ENCODE measurements at places on chromosomes 3 and 15.
A peak's percentile ranks its signal among the peaks of the same experiment; 100 is the strongest.

- DNase-seq: no peak
- no peaks in the 10 kb centered on the region for H3K36me3 ChIP-seq
- peak overlapping the region; percentile 72 for H3K27ac ChIP-seq
- no peak overlapping the region for H3K4me3 ChIP-seq
- peaks cover 7% of the 10 kb centered on the region for H3K4me1 ChIP-seq
Observed at GRCh38 chr3:150783920-150784746, 21.2 kb upstream of the SIAH2 start.

GRCh38 chr15:71595846-71596553 lies 214.4 kb upstream of the NR2E3 start:
- no peaks in the 10 kb centered on the region for H3K36me3 ChIP-seq
- DNase-seq: no peak
- H3K27me3 ChIP-seq: no peaks in the 10 kb centered on the region
- no peaks in the 10 kb centered on the region for H3K4me1 ChIP-seq
- H3K27ac ChIP-seq: no peak overlapping the region

- no peak for DNase-seq
- no peak overlapping the region for H3K27ac ChIP-seq
- H3K27me3 ChIP-seq: no peaks in the 10 kb centered on the region
- no peak overlapping the region for H3K4me3 ChIP-seq
Observed at GRCh38 chr15:61654918-61655317, 405.3 kb downstream of the VPS13C start.

DNA sequence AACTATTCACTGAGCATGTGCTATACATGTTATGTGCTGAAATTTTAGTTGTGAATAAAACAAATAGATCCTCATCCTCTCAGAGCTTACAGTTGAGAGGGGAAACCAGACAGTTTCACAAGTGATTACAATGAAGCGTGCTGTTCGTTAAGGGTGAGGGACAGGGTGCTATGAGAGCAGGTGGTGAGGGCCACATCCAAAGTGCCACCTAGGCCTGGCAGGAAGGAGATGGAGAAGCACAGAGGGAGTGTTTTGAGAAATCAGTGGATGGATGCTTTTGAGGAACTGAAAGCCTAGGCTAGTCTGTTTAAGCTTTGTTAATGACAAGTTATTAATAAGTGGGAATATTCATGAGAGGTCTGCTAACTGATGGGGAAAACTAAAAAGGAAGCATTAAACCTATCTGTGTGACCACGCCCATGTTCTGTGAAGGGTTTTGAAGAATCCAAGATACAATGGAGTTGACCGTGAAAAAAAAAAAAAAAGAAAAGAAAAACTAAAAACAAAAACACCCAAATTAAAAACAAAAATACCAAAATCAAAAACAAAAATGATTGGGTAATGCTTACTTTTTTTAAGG lies 7.3 kb downstream of the MCTP2 start:
- H3K4me1 ChIP-seq: no peaks in the 10 kb centered on the region
- no peak overlapping the region for H3K27ac ChIP-seq
- no peak overlapping the region for H3K4me3 ChIP-seq
- H3K36me3 ChIP-seq: no peaks in the 10 kb centered on the region
- DNase-seq: no peak

- no peak for DNase-seq
- no peak overlapping the region for H3K4me3 ChIP-seq
- no peaks in the 10 kb centered on the region for H3K27me3 ChIP-seq
- H3K27ac ChIP-seq: no peak overlapping the region
Observed at GRCh38 chr3:172283841-172284357, 164.4 kb downstream of the GHSR start.

DNA sequence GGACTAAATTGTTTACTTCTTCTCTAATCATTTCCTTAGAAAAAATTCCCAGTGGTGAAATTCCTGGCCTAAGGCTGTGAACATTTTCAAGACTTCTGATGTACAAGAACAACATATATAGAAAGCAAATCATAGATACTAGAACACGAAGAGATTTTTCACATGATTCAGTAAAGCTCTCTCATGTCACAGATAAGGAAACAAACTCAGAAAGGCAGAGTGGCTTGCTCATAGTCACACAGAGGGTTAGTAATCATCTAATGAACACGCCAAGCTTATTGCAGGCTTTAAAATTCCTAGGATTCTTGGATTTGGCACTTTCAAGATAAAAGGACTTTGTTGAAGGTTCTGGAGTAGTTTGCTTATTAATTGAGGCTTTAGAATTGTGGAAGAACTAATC lies 26.2 kb downstream of the CRTAP start:
- H3K27ac ChIP-seq: no peak overlapping the region
- H3K36me3 ChIP-seq: peaks cover 26% of the 10 kb centered on the region
- H3K4me1 ChIP-seq: no peaks in the 10 kb centered on the region

- peaks cover 16% of the 10 kb centered on the region for H3K27me3 ChIP-seq
- no peak overlapping the region for H3K27ac ChIP-seq
- peaks cover 33% of the 10 kb centered on the region for H3K4me1 ChIP-seq
- no peaks in the 10 kb centered on the region for H3K36me3 ChIP-seq
Observed at GRCh38 chr3:184563561-184563925, 2.0 kb downstream of the EPHB3 start.

GRCh38 chr3:129683201-129683600 lies 76.7 kb upstream of the PLXND1 start:
- no peak overlapping the region for H3K27ac ChIP-seq
- no peak overlapping the region for H3K4me3 ChIP-seq
- no peaks in the 10 kb centered on the region for H3K27me3 ChIP-seq
- no peaks in the 10 kb centered on the region for H3K36me3 ChIP-seq
- H3K4me1 ChIP-seq: peaks cover 3% of the 10 kb centered on the region

DNA sequence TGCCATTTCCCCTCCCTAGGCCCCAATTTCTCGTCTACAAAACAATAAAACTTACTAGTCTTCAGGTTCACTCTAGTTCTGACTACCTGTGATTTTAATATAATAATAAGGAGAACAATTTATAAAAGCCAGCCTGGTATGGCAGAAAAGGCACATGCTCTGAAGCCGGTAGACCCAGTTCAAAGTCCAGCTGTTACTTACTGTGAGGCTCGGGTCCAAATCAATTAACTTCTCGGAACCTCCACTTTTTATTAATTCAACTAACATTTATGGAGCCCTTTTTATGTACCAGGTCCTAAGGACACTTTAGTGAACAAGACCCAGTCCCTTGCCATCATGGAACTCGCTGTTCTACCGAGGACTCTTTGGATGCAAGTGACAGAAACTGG lies 53.8 kb upstream of the SMAD3 start:
- no peaks in the 10 kb centered on the region for H3K36me3 ChIP-seq
- no peak overlapping the region for H3K27ac ChIP-seq
- peaks cover 19% of the 10 kb centered on the region for H3K4me1 ChIP-seq
- no peaks in the 10 kb centered on the region for H3K27me3 ChIP-seq
- no peak overlapping the region for H3K4me3 ChIP-seq

GRCh38 chr3:101195951-101196713 lies 124.2 kb downstream of the IMPG2 start:
- H3K27ac ChIP-seq: peak overlapping the region; percentile 79
- no peak for DNase-seq
- no peaks in the 10 kb centered on the region for H3K27me3 ChIP-seq

- H3K27me3 ChIP-seq: no peaks in the 10 kb centered on the region
- peaks cover 58% of the 10 kb centered on the region for H3K4me1 ChIP-seq
- no peak overlapping the region for H3K4me3 ChIP-seq
- H3K27ac ChIP-seq: no peak overlapping the region
- no peaks in the 10 kb centered on the region for H3K36me3 ChIP-seq
Observed at GRCh38 chr3:111593666-111594065, 1.5 kb downstream of the ZBED2 start.

- peaks cover 7% of the 10 kb centered on the region for H3K4me1 ChIP-seq
- H3K4me3 ChIP-seq: no peak overlapping the region
- H3K27me3 ChIP-seq: peaks cover 80% of the 10 kb centered on the region
- DNase-seq: peak; percentile 69
- no peaks in the 10 kb centered on the region for H3K36me3 ChIP-seq
Observed at GRCh38 chr3:181712553-181713279, 991 bp downstream of the SOX2 start.

DNA sequence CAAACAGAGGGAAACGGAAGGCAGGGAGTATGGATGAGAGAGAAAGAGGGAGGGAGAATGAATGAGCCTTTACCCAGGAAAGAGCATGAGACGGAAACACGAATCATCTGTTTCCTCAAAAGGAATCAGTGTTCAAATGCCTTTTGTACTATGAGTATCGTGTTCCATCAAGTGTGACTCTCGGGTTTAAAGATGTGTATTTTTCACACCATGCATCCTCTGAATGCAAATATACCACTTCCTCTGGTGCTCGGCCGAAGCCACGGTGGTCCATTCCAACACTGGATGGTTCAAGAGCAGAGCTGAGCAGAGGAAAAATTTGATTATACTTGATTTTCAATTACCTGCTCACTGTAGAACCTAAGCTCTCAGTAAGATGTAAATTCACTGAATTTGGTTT lies 505.1 kb downstream of the MECOM start:
- no peak overlapping the region for H3K4me3 ChIP-seq
- H3K4me1 ChIP-seq: no peaks in the 10 kb centered on the region
- peaks cover 3% of the 10 kb centered on the region for H3K27me3 ChIP-seq
- H3K27ac ChIP-seq: no peak overlapping the region
- H3K36me3 ChIP-seq: no peaks in the 10 kb centered on the region

DNA sequence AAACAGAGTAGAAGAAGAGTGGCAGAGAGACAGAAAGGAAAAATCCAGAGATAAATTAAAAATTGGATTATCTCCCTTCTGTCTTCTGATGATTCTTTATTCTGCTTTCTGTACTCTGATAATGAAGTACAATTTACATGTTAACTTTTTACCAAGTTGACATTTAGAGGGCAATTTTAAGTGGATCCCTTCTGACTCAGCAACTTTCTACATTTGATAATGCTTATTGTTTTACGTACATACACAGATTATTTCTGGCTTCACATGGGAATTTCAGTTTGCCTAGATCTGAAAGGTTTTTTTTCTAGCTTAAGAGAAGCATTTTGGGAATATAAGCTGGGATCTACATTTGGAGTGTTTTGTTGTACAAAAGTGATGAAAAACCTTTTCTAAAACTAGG lies 491.3 kb downstream of the OTOL1 start:
- H3K27me3 ChIP-seq: no peaks in the 10 kb centered on the region
- no peak for DNase-seq
- no peaks in the 10 kb centered on the region for H3K36me3 ChIP-seq
- no peak overlapping the region for H3K27ac ChIP-seq

DNA sequence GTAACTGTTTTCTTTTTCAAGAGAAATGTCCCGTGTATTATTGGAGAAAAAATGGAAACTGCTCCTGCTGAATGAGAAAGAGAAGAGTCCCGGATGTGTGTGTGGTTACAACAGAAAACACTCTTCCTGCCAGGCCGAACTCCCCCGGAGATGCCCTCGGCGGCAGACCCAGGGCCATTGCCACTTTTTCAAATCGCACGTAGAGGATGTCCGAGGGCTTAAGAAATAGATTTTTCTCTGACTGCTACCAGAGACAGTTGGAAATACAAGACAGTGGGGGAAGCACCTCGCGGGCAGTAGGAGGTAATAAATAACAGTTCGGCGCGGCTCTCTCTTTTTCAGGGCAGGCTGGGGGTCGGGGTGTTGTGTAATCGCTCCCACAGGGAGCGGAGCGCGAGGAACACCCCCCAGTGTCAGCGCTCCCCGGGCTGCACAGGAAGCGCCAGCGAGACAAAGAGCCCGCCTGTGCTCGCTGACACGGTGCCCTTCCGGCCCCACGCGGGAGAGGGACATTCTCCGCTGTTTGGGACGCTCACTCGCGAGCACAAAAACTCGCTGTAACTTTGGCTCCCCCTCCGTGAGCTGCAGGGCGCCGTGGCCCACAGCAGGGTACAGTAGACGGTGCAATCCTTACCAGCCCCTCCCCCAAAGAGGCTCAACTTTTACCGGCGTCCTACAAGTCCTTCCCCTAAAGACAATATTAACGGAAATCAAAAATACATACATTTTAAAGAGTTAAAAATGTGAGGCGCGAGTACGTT lies 1.1 kb downstream of the VGLL4 start:
- DNase-seq: peak; percentile 75
- peak overlapping the region; percentile 87 for H3K4me3 ChIP-seq
- peaks cover 42% of the 10 kb centered on the region for H3K4me1 ChIP-seq
- H3K27ac ChIP-seq: peak overlapping the region; percentile 95

- no peak overlapping the region for H3K27ac ChIP-seq
Observed at GRCh38 chr3:178765472-178765871, 229.2 kb downstream of the KCNMB2 start.

GRCh38 chr15:52115598-52116427 lies 3.2 kb upstream of the BCL2L10 start:
- no peak for DNase-seq
- no peak overlapping the region for H3K27ac ChIP-seq
- no peaks in the 10 kb centered on the region for H3K36me3 ChIP-seq
- H3K4me1 ChIP-seq: no peaks in the 10 kb centered on the region
- H3K27me3 ChIP-seq: peaks cover 22% of the 10 kb centered on the region
- no peak overlapping the region for H3K4me3 ChIP-seq

DNA sequence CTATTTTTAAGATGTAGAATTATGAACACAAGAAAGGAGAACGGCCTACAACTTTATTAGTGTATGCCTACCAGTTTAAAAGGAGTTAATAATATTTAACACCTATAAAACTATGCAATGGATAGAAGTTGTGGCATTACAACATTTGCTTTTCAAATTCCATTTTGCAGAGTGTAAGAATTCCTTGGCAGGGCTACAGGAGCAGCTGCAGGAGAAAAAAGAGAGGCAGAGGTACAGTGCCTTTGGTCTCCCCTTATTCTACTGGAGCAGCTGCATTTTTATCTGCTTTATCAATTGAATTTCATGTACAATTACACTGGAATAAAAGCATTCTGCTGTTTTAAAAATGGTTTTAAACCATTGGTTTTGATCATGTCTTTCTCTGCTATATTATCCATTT lies 145.7 kb upstream of the KCNH8 start:
- H3K4me3 ChIP-seq: no peak overlapping the region
- no peaks in the 10 kb centered on the region for H3K4me1 ChIP-seq
- H3K36me3 ChIP-seq: no peaks in the 10 kb centered on the region

- no peak overlapping the region for H3K27ac ChIP-seq
- no peaks in the 10 kb centered on the region for H3K36me3 ChIP-seq
Observed at GRCh38 chr15:81532001-81532400, 158.0 kb upstream of the TMC3 start.

DNA sequence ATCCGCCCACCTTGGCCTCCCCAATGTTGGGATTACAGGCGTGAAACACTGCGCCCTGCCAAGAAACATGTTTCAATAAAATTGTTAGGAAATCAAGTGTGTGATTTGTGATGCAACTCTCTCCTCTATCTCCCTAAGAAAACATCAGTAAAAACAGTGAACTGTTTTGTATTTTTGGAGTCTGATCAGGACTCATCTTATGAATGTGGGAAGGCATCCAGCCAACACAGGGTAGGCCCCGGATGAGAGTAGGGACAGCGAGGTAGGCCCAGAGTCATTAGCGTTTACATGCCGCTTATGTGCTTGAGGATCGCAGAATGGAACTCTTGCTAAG lies 884 bp upstream of the GLYCTK start:
- H3K27me3 ChIP-seq: no peaks in the 10 kb centered on the region
- H3K36me3 ChIP-seq: no peaks in the 10 kb centered on the region
- peak; percentile 81 for DNase-seq
- H3K4me1 ChIP-seq: peaks cover 23% of the 10 kb centered on the region
- H3K4me3 ChIP-seq: peak overlapping the region; percentile 99

- H3K36me3 ChIP-seq: no peaks in the 10 kb centered on the region
- no peaks in the 10 kb centered on the region for H3K4me1 ChIP-seq
- peaks cover 21% of the 10 kb centered on the region for H3K27me3 ChIP-seq
- H3K27ac ChIP-seq: no peak overlapping the region
Observed at GRCh38 chr3:194177141-194177540, 41.2 kb downstream of the HES1 start.

All from osteoblast (primary cell).